ENCODE measurements at places on chromosomes 4 and X.

DNA sequence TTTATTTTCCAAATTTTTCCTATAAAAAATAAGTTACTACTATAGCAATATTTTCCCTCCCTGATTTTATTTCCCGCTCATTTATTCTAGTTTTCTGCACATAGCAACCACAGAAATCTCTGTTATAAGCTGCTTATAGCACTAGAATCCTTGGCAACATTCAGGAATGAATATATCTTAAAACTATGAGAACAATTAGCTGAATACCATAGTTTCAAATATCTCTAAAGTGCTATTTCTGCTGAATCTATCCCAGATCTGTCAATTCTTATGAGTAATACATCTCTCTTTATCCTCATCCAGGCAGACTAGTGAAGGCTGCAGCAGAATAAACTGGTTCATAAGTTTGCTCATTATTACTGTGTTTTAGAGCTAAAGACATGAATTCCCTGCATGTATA, 622.9 kb upstream of the DIPK2B start:
- no peak for DNase-seq

GRCh38 chrX:11952176-11952720, 186.0 kb upstream of the FRMPD4 start:
- DNase-seq = no peak

DNA sequence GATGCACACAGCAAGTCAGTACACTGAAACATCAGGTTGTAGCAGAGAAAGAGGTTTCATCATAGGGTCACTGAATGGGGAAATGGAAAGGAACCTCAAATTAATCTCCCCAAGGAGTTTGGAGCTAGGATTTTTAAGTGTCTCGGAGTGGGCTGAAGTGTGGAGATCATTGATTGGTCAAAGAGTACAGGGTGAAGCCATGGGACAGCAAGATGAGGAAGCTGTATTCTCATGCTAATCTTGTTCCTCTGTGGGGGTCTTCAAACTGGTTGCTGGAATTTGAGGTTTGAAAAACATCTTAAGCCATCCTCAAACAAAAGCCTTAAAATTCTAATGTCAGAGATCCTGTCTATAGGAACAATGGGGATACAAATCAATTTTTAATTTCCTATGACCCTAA, 78.8 kb upstream of the TEX13A start:
- DNase-seq = no peak

- peak; percentile 31 for DNase-seq
These were observed 355.2 kb downstream of the DCAF12L2 start for GRCh38 chrX:125810856-125811255.

- no peak for DNase-seq
These were observed 14.4 kb upstream of the CDS1 start for GRCh38 chr4:84568496-84568895.

DNA sequence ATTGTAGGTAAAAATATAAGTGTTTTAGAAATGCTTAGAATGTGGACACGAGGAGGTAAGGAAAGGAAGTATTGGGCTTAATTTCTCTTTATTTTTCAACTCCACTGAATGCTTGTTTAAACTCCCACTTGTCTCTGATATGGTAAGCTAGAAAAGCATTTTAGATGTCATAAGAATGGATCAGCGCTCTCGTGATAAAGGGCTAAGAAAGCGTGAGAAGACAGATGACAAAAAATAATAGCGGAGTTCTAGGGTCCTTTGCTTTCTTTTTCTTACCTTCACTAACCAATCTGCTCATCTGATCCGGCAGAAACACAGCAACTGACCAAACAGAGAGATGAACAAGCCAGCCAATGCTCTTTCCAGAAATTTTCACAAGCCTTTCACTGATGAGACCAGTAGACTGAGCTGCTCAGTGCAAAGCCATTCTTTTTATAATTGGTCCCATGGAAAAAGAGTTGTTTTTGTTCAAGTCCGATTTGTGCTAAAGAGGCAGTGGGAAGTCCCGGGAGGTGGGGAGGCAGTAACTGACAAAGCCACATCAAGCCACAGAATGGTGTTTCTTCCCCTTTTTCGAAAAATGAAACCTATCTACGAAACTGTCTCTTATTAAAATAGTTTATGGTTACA, at the start of gene TASL:
TSS of gene TASL (minus strand) at position 405 of the 630 bp plus-strand sequence. CDS start 17,411 bp downstream, outside the sequence.
- DNase-seq = no peak

DNA sequence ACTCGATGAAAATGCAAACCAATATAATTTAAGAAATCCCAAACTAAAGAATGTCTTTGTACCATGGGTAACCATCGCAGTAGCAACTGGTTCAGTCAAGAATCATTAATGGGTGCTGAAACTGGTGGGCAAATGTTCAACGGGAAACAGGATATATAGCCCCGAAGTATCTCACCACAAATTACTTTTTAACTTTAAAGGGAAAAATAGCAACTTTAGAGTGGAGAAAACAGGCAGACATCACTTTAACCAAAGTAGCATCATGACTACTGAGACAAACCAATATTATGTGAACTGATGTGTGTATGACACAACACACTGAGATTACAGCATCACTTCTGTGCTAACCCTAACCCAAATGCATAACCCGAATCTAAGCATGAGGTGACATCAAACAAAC, 33.8 kb upstream of the SLAIN2 start:
- DNase-seq = no peak

DNA sequence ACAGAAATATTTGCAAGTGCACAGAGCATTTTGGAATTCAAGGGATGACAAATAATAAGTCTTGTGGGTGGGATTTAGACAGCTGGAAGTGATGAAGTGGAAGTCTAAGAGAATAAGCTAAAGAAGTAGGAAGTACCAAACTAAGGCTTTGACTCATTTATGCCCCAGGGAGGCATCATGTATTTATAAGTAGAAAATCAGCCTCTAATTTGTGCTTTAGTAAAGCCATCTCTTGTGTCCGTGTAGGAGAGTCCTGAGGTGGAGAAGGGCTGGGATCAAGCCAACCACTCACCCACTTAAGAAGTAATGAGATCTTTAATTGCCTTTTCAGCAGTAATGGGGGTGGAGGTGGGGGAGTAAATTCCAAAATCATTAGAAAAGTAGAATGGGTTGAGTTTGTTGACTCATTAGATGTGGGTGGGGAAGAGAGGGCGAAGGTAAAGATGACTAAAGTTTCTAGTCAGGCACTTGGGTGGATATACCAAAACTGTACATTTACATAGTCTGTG, 356.7 kb downstream of the STIM2 start:
- peak; percentile 50 for DNase-seq

GRCh38 chrX:23954396-23954795, 46.6 kb downstream of the CXorf58 start:
- DNase-seq = no peak

GRCh38 chr4:52192721-52193135, 141.6 kb downstream of the SPATA18 start:
- peak; percentile 79 for DNase-seq

GRCh38 chr4:74890341-74890740, 42.6 kb upstream of the PARM1 start:
- DNase-seq = no peak

DNA sequence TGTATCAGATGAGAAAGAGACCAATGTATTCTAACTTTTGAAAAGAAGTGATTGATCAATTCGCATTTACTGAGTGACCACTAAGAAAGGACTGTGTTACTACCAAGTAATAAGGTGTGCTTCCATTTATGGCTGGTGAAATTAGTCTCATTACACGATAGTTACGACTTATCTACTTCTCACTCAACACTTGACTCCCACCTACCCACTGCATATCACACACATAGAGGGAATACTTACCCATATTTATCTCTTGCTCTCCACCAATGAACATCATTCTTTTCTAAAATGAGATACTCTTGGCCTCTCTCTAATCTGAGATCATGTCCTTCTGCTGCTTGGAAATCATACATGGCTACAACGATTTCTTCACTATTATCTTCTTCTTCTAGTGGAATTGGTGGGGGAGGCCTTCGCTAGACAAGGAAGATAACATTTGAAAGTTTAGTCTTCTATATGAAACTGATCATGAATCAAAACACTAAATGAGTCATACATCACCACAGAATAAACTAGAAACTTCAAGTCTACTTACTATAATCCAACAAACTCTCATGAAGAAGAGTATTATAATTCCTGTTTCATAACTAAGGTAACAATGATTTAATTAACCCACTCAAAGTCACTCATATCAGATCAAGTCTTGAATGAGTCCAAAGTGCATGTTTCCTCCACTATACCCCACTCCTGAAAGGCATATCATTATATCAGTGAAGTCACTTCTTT, 33.7 kb upstream of the TXK start:
- no peak for DNase-seq

DNA sequence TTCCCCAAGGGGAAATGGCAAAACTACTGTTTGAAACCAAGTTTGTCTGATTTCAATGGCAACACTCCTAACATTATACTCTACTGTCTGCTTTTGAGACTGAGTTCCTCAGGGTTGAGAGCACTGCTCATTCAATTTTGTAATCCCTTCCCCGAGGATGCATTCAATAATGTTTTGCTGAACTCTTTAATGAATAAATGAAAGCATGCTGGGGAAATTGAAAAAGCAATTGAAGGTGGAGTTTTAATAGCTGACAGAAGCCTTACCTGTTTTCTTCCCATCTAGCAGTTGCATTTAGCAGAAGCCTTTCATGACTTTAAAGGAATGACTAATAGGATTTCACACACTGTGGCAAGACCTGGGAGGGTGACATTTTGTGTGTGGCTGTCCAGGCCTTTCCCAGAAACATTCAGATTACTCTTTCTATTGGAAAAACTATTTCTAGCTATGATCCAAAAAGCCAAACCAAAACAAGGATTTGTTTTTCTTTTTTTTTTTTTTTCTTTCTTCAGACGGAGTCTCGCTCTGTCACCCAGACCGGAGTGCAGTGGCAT, 45.1 kb downstream of the DTHD1 start:
- DNase-seq = no peak

GRCh38 chr4:99893029-99893428, 1.2 kb downstream of the LAMTOR3 start:
- DNase-seq = no peak

DNA sequence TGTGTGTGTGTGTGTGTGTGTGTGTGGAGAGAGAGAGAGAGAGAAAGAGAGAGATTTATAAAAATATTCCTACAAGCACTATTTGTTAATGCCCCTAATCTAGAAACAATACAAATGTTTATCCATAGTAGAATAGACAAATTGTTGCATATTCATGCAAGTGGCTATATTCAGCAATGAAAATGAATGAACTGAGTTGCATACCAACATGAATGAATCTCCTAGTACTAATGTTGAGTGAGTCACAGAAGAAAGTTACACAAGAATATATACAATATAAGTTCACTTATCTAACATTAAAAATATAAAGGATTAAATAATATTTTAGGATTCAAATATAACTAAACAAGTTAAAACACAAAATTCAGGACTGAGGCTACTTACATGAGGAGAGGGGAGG, 456.8 kb upstream of the AMOT start:
- DNase-seq = no peak

DNA sequence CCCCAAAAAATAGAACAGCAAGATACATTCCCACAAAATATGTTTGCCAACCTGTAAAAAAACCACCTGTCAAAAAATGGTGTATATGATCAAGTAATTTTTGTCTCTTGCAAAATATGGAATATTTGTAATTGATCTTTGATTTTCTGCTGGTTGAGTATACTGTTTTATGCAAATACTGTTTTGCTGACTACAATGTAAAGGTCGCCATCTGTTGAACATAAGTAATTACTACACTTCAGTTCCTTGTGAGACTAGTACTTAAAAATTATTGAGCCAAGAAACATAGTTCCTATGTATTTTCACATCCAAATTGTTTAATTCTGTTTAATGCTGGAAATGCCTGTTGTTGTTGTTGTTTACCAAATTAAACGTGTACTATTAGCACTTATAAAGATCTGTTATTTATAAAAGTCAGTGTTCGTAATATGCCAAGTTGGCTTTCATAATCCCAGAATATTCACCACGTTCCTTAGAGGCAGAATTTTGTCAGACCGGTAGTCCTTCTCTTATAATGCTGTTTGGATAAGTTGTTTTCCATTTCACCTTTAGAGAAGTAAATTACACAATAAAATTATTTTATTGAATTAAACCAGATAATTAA, 144.2 kb downstream of the PDLIM5 start:
- peak; percentile 19 for DNase-seq

DNA sequence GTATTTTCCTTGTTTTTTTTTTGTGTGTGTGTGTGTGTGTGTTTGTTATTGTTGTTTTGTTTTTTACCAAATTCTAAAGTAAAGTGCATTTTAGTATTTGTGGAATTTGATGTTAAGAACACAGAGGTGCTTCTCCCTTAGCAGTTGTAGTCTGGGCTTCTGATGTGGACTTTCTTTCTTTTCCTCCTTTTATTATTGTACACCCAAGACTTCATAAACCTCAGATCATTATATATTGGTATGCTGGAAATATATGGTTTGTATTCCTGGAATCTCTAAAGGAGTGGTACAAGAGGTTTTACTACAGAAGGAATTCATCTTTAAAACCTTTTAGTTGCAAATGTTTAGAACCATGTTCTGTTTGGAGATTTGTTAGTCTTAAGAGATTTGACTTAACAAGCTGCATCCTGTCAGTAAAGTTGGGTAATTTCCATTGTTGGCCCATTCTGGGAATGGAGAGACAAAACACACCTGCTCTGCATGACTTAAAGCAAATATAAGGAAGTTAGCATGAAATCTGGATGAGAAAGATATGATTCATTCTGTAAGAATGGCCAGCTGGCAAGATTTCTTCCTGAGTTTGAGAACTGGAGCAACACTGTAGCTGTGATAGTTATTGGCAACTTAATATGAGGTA, 64.0 kb downstream of the SMAD1 start:
- DNase-seq = peak; percentile 85

DNA sequence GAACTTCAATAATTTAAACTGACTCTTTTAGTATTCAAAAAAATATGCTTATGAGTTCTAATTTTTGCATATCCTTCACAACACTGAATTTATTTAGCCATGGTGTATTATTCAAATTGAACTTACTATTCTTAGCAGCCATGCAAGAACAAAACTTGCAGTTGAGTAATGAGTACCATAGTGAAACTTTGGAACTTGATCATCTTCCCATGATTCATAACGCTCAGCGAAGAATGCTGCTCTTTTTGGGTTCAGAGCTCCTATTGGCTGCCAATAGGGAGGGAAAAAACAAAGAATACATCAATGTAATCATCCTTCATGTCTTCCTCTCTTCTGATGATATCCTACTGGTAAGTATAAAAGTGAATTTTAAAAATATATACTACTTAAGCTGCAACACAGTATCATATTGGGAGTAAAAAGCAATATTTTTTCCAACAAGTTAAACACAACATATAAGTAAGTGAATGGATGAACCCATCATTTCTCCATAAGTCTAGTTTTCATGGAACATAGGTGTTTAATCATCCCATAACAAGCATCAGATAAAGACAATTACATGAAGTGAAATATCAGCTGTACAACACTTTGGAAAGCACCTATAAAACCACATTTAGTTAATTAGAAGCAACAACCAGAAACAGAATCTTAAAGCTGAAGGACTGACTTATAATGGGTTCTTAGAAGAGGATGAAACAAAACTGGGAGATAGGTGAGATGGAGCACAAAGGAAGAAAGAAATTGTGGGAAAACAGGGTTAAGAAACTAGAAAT, 145.2 kb upstream of the MAB21L2 start:
- DNase-seq = no peak

DNA sequence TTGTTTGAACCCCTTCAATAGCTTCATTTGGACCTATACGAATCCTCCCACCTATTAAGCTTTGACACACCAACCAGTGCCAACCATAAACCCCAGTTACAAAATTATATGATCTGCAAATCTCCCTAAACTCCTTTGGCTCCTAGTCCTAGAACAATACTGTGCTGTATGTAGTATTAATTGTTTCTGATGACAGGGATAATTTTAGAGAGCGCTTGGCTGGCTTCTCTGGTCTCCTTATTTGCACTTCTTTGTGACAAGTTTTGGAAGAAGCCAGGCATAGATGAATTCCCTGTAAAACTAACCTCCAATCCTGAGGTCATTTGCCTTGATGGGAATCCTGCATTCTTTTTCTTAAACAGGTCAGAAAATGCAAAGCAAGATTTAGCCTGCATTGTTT, 433.0 kb downstream of the PPARGC1A start:
- no peak for DNase-seq

All from HS-5 (cell line).